ENCODE measurements at places on chromosomes 11 and 22.

- DNase-seq: no peak
These were observed 2.5 kb upstream of the SMARCB1 start for GRCh38 chr22:23784215-23784732.

GRCh38 chr11:128480066-128480465, 107.3 kb downstream of the ETS1 start:
- no peak for DNase-seq

GRCh38 chr11:130527636-130528297, 79.3 kb downstream of the ADAMTS15 start:
- no peak for DNase-seq

DNA sequence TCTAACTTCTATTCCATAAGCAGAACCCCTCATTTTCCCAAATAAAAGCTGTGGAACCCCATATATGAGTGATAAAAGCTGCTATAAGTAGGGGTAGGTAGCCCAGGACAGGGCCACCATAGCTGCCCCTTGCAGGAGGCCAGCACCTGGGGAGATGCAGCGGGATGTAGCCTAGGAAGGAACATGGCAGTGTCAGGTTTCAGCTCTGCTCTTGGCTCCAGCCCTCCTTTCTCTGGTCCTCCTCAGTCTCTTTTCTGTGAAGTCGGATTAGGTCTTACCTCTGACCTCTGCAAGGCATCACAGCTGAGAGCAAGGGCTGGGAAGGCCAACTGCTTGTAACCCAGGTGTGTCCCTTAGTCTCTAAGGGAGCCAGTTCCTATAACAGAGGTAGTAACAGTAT, 135.6 kb downstream of the NAV2 start:
- DNase-seq: no peak

- DNase-seq: no peak
These were observed 10.0 kb upstream of the TBC1D22A start for GRCh38 chr22:46752286-46752987.

DNA sequence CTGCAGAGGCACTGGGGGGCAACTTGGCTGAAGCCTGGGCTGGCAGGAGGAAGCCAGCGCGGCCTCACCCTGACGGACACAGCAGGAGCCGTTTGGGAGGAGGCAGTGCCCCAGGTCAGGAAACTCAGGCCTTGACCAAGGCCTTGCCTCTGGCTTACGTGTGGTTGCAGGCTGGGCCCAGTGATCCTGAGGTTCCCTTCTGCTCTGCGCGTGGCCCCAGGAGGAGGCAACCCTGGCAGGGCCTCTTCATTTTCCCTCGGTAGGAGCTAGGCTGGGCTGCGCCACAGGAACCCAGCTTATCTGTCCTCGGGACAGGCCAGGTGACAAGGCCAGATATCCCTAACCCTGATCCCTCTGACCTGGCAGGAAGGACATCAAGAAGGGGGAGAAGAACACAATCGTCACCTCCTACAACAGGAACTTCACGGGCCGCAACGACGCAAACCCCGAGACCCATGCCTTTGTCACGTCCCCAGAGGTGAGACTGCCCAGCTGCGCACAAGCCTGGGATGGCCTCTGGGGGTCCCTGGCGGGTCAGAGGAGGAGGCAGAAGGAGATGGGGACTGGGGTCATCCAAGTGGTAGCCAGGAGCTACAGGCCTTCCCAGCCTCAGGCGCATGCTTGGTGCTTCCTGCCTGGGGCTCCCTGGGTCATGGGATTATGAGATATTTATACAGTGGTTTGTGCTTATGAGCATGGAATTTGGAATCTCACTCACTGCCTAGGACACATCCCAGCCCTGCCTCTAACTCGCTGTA, 20.6 kb downstream of the POLR3H start:
- DNase-seq: no peak

GRCh38 chr11:20042045-20042639, 118.1 kb downstream of the DBX1 start:
- DNase-seq: no peak

DNA sequence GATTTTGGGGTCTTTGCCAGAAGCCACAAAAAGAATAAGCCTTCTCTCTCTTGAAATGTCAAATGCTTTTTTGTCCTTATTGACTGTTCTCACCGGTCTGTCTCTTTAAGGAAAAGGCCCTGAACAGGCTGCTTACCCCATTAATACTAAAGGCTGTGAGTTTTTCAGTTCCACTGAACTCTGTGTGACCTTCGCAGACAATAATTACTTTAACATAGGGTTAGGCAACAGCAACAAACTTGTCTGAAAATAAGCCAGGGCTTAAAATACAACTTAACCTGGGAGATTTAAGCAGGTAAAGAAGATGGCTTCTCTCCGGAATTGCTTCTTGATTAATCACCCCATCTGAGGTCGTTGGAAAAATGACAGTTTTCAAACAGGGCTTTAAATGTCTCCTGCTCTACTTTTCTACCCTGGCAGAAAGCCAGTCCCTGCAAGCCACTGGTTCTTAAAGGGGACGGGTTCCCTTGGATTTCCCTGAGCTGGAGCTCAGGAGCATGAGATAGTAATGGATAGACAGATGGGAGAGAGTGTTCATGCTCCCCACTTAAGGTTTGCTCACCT, 69.4 kb downstream of the ARL14EP start:
- no peak for DNase-seq

- no peak for DNase-seq
These were observed 38.4 kb downstream of the ZC3H12C start for GRCh38 chr11:110131386-110132123.

DNA sequence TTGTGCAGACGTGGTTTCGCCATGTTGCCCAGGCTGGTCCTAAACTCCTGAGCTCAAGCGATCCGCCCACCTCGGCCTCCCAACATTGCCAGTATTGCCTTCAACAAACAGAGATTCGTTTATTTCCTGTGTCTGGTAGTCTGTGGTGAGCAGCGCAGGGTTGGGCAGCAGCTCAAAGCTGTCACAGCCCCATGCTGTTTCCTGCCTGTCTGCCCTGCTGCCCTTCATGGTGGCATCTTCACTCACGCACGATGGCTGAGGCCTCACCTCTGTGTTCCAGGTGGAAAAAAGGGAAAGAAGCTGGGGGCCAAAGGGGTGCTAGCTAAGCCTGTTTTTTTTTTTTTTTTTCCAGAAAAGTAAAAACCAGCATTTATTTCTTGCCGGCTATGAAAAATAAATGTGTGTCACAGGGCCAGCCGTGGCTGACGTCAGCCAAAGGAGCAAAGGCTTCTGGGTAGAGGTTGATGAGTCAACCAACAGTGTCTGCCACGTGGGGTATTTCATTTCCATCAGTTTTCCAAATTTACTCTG, 28.8 kb downstream of the TBC1D22A start:
- DNase-seq: no peak

DNA sequence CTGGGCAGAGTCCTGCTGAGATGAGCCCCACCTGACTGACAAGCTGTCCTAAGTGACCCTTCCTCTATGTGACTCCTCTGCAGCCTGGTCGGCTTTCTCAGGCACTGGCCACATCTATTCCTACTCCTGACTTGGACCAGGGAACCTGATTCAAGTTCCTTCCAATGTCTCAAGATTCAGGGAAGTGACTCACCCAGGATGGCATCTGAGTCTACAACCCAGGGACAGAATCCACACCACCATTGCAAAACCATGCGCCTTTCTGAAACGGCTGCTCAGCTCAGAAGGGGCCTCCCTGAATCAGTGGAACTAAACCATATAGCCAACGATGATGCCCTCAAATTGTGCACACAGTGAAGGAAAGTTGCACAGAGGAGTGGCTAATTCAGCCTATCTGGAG, 63.9 kb upstream of the CSNK2A3 start:
- no peak for DNase-seq

GRCh38 chr11:116813170-116813569, 9.9 kb downstream of the APOA4 start:
- no peak for DNase-seq

- no peak for DNase-seq
These were observed 13.7 kb upstream of the LIN7C start for GRCh38 chr11:27520226-27520625.

DNA sequence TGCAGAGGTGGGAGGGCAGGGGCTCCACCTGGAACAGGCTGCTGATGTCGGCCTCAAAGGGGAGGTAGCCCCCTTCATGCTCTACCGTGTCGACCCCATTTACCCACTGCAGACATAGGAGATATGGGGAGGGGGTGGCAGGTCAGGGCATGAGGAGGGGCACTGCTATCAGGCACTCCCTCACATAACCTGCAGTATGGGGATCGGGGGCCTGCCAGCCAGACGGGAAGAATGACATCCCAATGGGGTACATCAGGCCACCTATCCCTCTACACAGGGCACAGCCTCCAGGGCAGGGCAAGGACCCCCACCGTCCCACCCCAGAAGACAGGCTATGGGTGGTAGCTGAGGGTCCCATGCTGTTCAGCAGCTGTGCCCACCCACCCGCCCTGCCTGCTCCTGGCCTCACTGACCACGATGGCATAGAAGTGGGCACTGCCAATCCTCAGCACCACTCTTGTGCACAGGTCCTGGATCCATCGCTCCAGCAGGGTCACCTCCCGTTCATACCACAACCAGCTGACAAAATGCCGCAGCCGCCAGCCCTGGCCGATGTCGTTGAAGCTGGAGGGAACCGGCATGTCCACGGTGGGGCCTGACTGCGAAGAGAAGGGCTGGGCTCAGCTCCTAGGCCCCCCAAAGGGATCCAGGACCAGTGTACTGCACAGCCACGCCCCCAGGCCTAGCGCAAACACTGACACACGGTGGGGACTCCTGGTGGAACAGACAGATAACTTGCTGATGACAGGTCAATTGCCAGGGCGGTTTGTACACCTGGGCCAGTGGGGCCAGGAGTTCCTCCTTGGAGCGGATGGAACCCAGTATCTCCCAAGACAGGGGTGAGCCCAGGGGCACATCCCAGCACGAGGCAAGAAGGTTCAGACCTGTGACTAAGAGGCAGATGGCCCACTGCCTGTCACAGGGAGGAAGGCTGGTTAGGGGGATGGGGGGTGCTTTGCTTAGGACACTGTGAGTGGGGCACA, 24.1 kb downstream of the RGL4 start:
- no peak for DNase-seq

DNA sequence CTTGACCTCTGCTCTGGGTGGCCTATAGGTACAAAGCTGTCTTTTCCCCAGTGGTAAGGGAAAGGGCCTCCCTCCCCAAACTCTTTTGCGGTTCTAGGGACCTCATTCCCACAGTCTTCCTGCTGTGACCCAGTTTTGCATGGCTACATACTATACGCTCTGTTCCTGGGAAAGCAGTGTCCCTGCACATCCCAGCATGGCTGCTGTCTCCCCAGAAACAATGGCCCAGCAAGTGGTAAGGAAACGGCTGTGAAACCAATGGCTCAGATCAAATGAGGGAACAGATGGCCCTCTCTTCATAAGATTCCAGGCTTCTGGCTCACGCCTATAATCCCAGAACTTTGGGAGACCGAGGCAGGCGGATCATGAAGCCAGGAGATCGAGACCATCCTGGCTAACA, 41.1 kb downstream of the RPL27A start:
- no peak for DNase-seq

- DNase-seq: peak; percentile 44
These were observed 3.1 kb upstream of the KCNQ1OT1 start for GRCh38 chr11:2702771-2703362.

DNA sequence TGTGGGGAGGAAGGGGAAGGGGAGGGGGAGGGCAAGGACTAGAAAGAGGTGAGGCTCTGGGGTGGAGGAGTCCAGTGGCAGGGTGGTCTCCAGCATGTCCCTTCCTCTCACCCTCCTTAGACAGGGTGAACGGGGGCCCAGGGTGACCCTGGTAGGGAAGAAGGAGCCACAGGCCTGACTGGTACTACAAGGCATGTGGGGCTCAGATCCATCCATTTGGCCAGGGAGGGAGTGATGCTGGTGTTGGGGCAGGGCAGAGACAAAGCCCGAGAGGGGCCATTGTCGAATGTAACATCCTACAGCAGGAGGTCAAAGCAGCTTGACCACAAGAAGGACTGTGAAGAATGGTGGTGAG, 69.0 kb upstream of the SHISAL1 start:
- DNase-seq: no peak

DNA sequence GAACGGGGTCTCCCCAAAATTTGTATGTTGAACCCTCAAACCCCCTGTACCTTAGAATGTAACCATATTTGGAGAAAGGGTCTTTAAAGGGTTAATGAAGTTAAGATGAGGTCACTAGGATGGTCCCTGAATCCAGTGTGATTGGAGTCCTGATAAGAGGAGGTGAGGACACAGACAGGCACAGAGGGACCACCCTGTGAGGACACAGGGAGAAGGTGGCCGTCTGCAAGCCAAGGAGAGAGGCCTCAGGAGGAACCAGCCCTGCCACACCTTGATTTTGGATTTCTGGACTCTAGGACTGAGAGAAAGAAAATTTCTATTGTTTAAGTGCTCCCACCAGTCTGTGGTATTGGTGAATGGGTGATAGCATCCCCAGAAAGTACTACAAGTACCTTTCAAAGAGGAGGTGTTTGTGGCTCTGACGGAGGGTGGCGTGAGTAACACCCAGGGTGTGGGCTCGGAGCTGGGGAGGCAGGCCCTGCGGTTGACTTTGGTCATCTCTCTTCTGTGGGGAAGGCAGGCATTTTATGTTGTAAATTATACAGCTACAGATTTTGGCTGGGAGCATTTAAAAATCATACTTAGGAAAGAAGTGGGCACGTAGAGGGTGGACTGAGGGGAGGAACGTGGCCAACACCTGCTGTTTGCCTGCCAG, 13.8 kb downstream of the MRGPRF start:
- no peak for DNase-seq

- DNase-seq: no peak
These were observed 48.7 kb upstream of the EP300 start for GRCh38 chr22:41043722-41044121.

DNA sequence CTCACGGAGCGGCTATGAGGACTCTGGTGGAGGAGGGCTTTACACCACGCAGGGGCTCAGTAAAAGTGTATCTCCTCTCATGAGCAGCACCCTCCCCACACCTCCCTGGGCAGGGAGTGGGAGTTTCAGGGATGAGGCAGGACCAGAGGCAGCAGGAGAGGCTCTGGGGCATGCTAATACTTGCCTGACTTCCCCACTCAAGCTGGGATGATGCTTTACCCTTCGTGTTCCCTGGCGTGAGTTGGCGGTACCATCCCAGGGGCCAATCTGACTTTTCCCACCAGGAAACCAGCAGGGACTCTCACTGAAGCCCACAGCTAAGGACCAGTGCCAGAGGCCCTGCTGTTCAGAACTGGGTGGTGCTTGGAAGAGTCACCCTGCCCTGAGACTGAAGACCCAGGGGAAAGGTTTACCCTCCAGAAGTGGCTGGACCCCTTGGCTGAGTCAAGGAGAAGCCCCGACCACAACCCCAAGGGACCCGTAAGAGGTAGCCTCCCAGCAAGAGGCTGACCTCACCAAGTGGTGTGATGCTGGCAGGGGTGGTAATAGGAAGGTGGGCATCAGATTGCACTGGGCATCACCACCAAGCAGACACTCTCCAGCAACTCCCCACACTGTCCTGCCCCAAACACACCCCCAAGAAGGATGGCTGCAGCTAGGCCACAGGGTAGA, 65.6 kb downstream of the THAP12 start:
- no peak for DNase-seq

GRCh38 chr11:19957294-19957943, 202.9 kb downstream of the DBX1 start:
- no peak for DNase-seq

- DNase-seq: peak; percentile 22
These were observed 4.9 kb upstream of the CELSR1 start for GRCh38 chr22:46542011-46542985.

- no peak for DNase-seq
These were observed 2023.8 kb downstream of the LRRC4C start for GRCh38 chr11:39435641-39436040.

GRCh38 chr11:93917673-93918072, 67.3 kb upstream of the VSTM5 start:
- DNase-seq: no peak

GRCh38 chr22:16959345-16959930, 48.6 kb downstream of the GAB4 start:
- DNase-seq: no peak

- no peak for DNase-seq
These were observed 141.8 kb upstream of the CCDC90B start for GRCh38 chr11:83427943-83428342.

- DNase-seq: no peak
These were observed 33.0 kb downstream of the LRRC10B start for GRCh38 chr11:61541598-61541997.

All from anterior cingulate cortex (tissue), 58 donors.